GM23338 (cell line): ENCODE measurements at places on chromosomes 6 and 20.
A peak's percentile ranks its signal among the peaks of the same experiment; 100 is the strongest.

- no peaks in the 10 kb centered on the region for H3K27me3 ChIP-seq
- peak; percentile 64 for DNase-seq
- no peak overlapping the region for H3K27ac ChIP-seq
- H3K4me1 ChIP-seq, result 0 out of 2 replicates have a peak, but pooled peaks cover 7% of the 10 kb centered on the region
Measured at GRCh38 chr6:14464055-14464454, 346.5 kb downstream of the CD83 start.

DNA sequence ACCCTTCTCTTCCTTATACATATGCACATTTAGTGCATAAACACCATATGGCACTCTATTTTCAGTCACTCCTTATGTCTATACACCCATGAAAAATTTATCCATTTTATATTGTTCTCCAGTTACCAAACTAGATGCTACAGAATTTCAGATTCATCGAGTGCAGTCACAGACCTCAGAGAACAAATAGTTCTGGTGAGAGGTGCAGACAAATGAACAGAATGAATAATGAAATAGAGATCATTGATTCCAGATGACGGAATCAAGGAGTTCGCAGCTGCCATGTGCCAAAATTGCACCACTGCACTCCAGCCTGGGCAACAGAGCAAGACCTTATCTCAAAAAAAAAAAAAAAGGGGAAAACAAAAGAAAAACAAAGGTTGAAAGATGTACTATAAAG, 214.8 kb upstream of the CEP162 start:
- no peaks in the 10 kb centered on the region for H3K36me3 ChIP-seq
- no peak overlapping the region for H3K27ac ChIP-seq
- no peaks in the 10 kb centered on the region for H3K27me3 ChIP-seq
- H3K4me1 ChIP-seq, result 0 out of 2 replicates have a peak, but pooled peaks cover 2% of the 10 kb centered on the region

DNA sequence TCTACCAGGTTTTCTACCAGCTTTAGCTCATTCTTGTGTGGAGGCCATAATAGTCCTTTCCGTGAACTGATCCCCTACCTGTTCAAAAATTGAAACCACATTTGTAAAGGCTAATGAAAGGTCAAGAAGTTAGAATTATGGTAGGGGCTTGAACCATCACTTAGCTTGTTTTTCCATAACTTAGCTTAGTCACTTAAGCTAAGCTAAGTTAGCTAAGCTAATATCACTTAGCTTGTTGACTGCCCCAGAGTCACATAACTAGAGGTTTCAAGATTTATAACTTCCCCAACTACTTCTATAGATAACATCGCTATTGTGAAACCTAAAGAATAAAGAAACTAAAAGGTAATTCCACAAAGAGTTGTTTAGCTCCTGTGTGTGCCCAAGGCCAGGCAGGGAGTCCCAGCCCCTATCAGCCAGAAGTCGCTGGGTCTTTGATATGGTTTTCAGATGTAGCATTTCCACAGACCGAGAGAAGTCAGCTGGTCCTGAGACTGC, 131.8 kb downstream of the VEGFA start:
- H3K27me3 ChIP-seq, result no peaks in the 10 kb centered on the region
- H3K4me3 ChIP-seq, result no peak overlapping the region
- no peaks in the 10 kb centered on the region for H3K4me1 ChIP-seq

DNA sequence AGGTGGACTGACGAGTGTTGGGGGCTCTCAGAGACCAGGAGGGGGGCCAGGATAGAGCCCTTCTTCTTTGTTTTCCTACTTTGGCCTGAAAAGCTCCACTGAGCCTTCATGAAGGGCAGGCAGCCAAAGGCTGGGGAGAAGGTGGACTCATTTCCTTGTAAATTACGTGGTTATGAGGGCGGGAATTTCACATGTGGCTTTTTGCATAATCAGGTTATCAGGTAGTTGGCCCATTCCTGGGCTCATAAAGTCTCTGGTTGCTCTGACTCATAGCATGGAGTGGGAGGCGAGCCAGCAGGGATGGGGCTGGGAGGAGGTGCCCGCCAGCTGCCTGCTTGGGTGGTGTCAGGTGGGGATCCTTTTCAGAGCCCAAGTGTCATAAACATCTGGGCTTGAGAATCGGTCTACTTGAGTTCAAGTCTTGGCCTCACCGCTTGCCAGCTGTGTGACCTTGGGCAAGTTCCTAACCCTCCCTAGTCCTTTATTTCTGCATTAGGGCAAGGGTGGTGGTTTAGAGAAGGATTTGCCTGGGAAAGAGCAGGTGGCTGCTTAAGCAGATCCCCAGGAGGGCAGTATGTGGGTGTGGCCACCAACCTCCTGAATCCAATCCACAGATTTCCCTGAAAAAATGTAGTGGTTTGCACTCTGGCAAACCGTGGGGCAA, 26.5 kb upstream of the RNF24 start:
- no peaks in the 10 kb centered on the region for H3K27me3 ChIP-seq
- no peak for DNase-seq
- peaks cover 17% of the 10 kb centered on the region for H3K4me1 ChIP-seq
- no peak overlapping the region for H3K4me3 ChIP-seq

DNA sequence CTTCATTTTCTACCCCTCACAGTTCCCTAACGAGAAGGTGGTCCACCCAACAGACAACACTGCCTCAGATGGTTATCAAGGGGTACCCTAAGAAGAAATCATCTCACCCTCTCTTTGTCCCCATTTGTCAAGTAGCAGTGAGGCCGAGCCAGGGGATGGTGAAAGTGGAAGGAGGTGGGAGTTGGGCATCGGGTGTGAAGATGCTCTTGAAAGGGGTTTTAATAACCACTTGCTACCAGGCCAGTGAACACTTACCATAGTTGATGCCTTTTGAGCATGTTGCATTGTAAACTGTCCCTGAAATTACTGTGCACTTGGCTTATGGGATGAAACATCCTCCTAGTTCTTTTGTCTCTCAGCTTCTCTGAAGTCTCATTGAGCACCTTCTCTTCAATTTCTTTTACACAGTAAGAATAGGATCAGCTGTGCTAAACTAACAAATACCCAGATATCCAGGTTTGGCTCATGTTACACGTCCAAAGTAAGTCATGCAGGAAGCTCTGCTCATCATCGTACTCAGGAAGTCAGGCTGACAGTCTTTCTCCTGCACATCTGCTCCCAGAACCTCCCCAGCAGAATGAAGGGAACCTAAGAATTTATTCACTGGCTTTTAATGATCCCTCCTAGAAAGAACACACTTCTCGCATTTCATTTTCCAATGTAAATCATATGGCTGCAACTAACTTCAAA, 13.3 kb downstream of the HLA-DPB1 start:
- no peaks in the 10 kb centered on the region for H3K4me1 ChIP-seq
- DNase-seq, result no peak
- H3K36me3 ChIP-seq, result no peaks in the 10 kb centered on the region
- H3K4me3 ChIP-seq, result no peak overlapping the region
